ENCODE measurements at places on chromosomes 3 and 15. TPM values are rescaled to one million over a fixed set of nuclear protein-coding genes. Genes with fewer than 3 reads are reported as not detected.

DNA sequence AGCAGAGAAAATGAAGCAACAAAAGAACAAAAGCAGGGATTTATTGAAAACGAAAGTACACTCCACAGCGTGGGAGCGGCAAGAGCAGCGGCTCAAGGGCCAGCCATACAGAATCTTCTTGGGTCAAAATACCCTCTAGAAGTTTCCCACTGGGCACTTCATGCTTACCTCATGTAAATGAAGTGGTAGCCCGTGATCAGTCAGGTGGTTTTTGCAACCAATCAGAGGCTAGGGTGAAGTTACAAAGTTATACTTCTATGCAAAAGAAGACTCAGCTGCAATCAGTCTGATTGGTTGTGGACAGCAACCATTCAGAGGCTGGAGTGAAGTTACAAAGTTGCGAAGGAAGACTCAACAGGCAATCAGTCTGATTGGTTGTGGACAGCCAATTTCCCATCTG is 37.8 kb upstream of the TRH start:
- DNase-seq = no peak
- H3K4me1 ChIP-seq = no peaks in the 10 kb centered on the region
- H3K36me3 ChIP-seq = no peaks in the 10 kb centered on the region
- H3K27ac ChIP-seq = no peak overlapping the region
- peaks cover 13% of the 10 kb centered on the region for H3K27me3 ChIP-seq
- no peak overlapping the region for H3K4me3 ChIP-seq

- H3K4me1 ChIP-seq = peaks cover 2% of the 10 kb centered on the region
- no peaks in the 10 kb centered on the region for H3K36me3 ChIP-seq
- DNase-seq = no peak
- H3K27me3 ChIP-seq = peaks cover 3% of the 10 kb centered on the region
- no peak overlapping the region for H3K4me3 ChIP-seq
These were observed 23.5 kb downstream of the DUSP7 start for GRCh38 chr3:52032702-52033408.

The HTR3E gene
- not detected for total RNA-seq

The CLSTN2 gene
- 2.8 TPM for total RNA-seq

The IL12A gene
- total RNA-seq = not detected

The COL6A5 gene
- total RNA-seq = not detected

The RTP3 gene
- total RNA-seq = not detected
